Thyroid gland (tissue), 4 donors: ENCODE measurements at places on chromosomes 1 and 21.

DNA sequence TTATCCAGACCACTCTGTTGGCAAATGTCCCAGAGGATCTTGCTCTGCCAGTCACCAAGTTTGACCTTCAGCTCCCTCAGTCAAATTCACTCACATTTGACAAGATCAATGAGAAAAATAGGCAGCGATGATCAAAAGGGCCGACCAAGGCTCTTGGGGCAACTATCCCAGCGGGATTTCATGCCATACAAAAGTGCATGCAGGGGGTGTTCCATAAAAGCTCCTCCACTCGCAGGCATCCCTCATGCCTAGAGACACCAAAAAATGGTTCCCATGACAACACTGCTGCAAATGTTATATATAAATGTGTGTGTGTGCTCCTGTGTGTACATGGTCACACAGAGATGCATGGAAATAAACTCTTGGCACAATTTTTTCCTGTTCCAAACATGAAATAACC is 16.2 kb upstream of the EIF4G3 start:
- no peak for DNase-seq

DNA sequence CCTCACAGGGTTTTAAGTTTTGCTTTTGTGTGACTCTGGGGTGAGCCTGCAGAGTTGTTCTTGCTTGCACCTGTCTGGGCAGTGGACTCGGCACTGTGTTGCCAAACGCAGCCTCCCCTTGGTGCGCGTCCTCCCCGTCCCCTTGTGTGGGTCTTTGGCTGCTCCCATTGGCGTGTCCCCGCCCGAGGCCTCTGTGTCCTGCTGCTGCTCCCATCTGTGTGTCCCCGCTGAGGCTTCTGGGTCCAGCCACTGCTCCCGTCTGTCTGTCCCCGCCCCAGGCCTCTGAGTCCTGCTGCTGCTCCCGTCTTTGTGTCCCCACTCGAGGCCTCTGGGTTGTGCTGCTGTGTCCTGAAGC is 62.8 kb downstream of the PCNT start:
- DNase-seq, result no peak

DNA sequence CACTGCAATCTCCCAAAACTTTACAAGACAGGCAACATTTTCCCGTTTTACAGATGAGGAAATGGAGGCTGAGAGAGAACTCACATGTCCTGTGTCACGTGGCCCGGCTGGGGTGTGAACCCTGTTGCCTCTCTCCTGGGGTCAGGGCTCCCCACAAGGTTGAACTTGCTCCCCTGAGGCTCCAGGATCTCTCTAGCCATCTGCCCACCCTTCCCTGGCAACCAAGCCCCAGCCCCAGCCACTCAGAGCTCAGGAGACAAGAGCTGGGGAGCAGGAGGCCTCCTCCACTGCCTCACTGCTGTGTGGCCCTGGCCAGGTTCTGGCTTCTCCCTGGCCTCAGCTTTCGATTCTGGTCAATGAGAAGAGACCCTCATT is 11.8 kb downstream of the LAPTM5 start:
- no peak for DNase-seq

- no peak for DNase-seq
Observed at GRCh38 chr1:116172666-116173065, 61.5 kb downstream of the MAB21L3 start.

DNA sequence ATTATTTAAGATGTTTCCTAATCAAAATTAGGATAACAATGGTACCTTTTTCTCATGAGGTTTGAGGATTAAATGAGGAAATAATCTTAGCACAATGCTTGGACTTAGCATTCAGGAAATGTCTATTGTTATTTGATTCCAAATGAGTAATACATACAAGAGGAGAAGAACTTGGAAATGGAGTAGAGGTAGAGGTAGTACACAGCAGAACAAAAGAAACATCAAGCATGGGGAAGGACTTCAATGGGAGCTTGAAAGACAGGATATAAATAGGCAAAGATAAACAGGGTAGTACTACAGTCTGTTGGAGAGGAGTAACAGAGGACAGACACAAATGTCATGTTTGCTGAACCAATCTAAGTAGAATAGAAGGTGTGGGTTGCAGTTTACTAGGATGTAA is 59.5 kb upstream of the RGS2 start:
- DNase-seq, result no peak
